ENCODE measurements at places on chromosomes 5 and 9.

DNA sequence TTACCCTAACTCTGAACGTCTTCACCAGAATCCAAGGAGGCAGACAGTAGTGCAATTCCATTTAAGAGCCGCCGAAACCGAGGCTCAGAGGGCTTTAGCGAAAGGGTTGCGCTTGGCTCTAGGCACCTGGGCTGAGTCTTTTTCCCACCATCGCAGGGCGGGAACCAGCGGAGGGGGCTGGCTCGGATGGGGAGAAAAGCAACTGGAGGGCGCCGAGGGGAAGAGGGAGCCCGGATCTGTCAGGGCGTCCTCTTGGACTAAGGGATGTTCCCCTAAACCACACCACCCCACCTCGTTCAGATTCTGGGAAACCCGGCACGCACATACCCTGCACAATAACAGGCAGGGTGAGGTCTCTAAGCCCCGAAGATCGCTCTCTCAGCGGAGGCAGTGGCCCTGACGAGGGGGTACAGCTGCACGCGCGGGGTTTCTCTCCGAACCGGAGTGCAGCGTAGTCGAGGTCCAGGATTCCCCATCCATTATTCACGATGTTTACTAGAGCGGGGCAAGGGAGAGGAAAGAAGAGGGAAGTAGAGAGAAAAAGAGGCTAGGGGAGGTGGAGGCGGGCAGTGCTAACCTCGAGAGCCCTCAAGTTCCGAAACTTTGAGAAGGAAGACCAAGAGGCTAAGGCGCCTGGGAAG, 1.3 kb upstream of the POU4F3 start:
- DNase-seq: no peak

DNA sequence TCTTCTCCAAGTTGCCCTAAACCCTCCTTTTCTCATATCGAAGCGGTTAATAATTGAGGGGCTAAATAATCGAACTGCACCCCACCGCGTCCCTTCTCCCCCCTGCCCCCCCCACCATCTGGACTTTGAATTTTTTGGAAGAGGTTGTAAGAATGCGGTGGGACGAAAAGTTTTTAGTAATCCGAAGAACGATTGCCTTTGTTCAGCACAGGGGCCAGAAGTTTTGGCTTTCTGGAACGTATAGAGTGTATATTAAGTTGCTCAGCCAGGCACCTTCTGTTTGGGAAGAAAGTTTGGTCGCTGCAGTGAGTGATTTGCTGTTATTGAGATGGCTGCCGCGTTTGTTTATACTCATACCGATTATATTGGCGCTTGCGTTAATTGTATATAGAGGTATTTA, 518 bp downstream of the ERBIN start:
- peak; percentile 12 for DNase-seq

DNA sequence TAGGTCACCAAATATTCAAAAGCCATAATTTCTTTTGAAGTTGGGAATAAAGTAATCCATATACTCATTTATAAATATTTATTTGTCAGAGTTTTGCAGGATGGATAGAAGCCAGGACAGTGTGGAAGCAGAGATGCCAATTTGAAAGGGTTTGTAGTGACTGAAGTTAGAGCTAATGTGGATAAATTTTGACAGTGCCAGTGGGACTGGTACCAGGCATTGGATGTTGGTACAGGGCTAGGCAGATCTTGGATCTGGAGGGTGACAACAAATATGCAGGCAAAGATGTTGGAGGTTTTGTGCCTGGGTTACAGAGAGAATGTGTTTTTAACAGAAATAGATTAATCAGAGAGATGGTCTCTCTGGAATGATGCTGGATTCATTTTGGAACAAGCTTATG, 135.6 kb downstream of the DMRTA1 start:
- DNase-seq: no peak

DNA sequence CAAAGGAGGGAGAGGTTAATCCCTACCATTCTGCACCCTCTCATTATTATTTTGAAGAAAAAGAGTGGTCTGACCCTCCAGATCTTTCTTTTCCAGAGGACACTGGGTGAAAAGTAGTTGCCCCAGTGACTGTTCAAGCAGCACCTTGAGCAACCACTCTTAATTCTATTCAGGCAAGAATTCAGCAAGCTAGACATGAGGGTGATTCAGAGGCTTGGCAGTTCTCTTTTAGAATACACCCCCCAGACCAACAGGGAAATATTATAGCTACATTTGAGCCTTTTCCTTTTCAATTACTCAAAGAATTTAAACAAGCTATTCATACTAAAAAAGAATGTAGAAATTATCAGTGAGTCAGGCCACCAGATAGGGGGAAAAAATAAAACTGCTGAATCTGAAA, 178.3 kb downstream of the MRPS30 start:
- no peak for DNase-seq

- DNase-seq: no peak
These were observed 205.9 kb downstream of the PDZD2 start for GRCh38 chr5:31844622-31845345.

- no peak for DNase-seq
These were observed 74.3 kb downstream of the BOD1 start for GRCh38 chr5:173542159-173542558.

DNA sequence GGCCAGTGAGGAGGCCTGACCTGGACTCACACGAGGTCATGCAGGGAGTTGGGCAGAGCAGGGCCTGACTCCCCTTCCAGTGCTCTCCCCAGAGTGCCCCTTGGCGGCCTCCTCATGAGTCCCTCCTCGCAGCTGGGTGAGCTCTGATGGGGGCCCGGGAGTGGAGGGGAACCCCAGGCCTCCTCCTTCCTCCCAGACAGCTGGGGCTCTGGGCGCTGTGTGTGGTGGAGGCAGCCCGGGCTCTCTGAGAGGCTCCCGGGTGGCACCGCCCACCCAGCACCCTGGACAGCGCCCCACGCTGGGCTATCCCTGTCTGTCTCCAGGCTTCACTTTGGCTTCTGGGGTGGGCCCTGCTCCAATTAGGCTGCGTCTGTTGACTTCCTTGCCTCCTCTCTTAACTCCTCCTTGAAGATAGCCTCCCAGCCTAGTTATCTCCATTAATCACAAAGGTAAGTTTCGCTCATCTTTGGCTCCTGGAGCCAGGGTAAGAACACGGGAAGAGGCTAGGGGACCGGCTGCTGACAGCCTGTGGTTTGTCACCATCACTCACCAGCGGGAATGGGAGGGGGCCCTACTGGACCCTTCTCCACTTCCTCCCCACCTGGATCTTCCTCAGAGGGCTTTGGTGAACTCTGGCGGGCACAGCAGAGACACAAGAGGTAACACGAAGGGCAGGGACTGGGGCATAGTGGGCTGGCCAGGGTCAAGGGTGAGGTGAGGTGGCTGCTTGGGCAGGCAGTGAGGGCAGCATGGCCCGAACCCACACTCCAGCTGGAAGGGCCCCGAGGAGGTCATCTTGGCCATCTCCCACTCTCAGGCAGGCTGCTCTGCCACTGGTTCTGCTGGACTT, 13.1 kb downstream of the PSD2 start:
- no peak for DNase-seq
